Hematopoietic multipotent progenitor cell treated with erythropoietin and hydrocortisone succinate and interleukin-3 and kit ligand, for 6 days (in vitro differentiated cells): ENCODE measurements at places on chromosomes 2 and 18.
A peak's percentile ranks its signal among the peaks of the same experiment; 100 is the strongest.

- DNase-seq = peak; percentile 44
These were observed 132.1 kb upstream of the HAAO start for GRCh38 chr2:42924418-42924886.

GRCh38 chr2:226790011-226790410, 9.6 kb downstream of the IRS1 start:
- DNase-seq = no peak

DNA sequence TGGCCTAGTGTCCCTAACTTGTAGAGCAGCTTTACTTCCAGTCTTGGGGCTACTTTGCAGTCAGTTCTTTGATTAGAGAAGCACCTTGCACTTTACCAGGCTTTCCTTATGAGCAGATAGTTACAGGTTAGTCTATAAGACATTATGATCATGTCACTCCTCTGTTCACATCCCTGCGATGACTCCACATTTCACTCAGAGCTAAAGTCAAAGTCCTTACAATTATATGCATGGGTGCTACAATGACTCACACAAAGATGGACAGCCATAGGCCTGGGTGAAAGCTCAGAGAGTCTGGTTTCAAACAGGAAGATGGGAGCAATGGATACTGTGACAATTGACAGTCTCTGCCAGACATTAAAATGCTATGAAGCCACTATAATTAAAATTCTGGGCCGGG, 27.1 kb upstream of the SSB start:
- DNase-seq = no peak

- DNase-seq = no peak
These were observed 80.3 kb downstream of the FMNL2 start for GRCh38 chr2:152415231-152415642.

GRCh38 chr2:59680863-59681262, 872.6 kb downstream of the BCL11A start:
- no peak for DNase-seq
